ENCODE measurements at places on chromosomes 4 and X. TPM values are rescaled to one million over a fixed set of nuclear protein-coding genes. Genes with fewer than 3 reads are reported as not detected.

TCEAL2 gene
- 0.28 TPM for polyA plus RNA-seq

XAGE1A gene
- polyA plus RNA-seq: not detected

SERTM2 gene
- polyA plus RNA-seq: 0.28 TPM

SNX25 gene
- polyA plus RNA-seq: 7.6 TPM

POU4F2 gene
- not detected for polyA plus RNA-seq

CTSO gene
- 26.0 TPM for polyA plus RNA-seq

EVC2 gene
- polyA plus RNA-seq: 4.3 TPM

All from forelimb muscle (tissue), 1 donor.